ENCODE measurements at places on chromosomes 13 and 19.

DNA sequence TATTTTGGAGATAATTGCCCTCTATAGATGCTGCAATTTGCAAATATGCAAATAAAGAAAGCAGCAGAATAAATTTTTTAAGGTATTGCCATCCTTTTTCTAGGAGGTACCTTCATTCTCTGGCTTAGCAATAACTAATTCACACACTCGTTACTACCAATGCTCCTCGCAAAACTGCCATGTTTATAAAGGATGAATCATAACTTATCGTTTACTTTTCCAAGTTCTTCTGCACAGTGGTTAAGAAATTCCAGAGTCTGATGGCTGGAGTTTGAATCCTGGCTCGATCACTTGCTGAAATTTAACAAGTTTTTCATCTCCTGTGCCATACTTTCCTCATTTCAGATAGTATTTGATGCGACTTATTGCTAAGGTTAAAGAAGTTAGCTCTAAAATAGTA, 708.6 kb upstream of the KLHL1 start:
- no peaks in the 10 kb centered on the region for H3K4me1 ChIP-seq
- DNase-seq, result no peak
- H3K27me3 ChIP-seq, result no peaks in the 10 kb centered on the region
- no peak overlapping the region for H3K27ac ChIP-seq
- no peaks in the 10 kb centered on the region for H3K36me3 ChIP-seq
- no peak overlapping the region for H3K4me3 ChIP-seq

GRCh38 chr19:18000915-18001776, 6.8 kb upstream of the ARRDC2 start:
- H3K4me1 ChIP-seq, result peaks cover 10% of the 10 kb centered on the region
- no peaks in the 10 kb centered on the region for H3K27me3 ChIP-seq
- H3K36me3 ChIP-seq, result no peaks in the 10 kb centered on the region
- peak overlapping the region; percentile 80 for H3K4me3 ChIP-seq

DNA sequence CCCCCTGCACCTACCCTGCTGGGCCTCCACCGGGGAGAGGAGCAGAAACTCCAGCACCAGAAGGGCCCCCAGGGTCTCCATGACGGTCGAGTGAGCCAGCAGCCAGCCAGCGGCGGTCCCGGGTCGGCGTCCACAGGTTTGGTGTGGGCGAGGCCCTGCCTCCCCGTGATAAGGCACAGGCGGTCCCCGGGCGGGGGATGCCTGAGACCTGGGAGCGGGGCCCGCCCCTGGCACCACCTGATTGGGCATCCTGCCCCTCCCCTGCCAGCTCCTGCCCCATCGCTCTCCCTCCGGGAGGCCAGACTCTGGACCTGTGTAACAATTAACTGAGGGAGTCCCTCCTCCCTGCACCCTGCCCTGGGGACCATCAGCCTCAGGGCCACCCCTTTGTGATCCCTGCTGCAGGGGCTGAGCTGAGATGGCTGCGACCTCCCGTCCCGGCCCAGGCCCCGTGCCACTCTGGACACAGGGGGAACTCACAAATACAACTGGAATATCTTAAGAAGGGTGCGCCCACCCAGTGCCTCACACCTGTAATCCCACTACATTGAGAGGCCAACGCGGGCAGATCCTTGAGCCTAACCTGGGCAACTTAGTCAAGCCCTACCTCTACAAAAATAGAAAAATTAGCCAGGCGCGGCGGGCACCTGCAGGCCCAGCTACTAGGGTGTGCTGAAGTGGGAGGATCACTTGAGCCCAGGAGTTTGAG, at the start of gene SMIM24:
Gene SMIM24, minus strand, starts transcription at position 143 of the 709 bp plus-strand sequence. Its CDS starts 62 bp downstream, at position 81.
- H3K27me3 ChIP-seq, result peaks cover 2% of the 10 kb centered on the region
- DNase-seq, result no peak
- no peak within 1 kb of the TSS for H3K27ac ChIP-seq
- no peak within 1 kb of the TSS for H3K4me3 ChIP-seq

DNA sequence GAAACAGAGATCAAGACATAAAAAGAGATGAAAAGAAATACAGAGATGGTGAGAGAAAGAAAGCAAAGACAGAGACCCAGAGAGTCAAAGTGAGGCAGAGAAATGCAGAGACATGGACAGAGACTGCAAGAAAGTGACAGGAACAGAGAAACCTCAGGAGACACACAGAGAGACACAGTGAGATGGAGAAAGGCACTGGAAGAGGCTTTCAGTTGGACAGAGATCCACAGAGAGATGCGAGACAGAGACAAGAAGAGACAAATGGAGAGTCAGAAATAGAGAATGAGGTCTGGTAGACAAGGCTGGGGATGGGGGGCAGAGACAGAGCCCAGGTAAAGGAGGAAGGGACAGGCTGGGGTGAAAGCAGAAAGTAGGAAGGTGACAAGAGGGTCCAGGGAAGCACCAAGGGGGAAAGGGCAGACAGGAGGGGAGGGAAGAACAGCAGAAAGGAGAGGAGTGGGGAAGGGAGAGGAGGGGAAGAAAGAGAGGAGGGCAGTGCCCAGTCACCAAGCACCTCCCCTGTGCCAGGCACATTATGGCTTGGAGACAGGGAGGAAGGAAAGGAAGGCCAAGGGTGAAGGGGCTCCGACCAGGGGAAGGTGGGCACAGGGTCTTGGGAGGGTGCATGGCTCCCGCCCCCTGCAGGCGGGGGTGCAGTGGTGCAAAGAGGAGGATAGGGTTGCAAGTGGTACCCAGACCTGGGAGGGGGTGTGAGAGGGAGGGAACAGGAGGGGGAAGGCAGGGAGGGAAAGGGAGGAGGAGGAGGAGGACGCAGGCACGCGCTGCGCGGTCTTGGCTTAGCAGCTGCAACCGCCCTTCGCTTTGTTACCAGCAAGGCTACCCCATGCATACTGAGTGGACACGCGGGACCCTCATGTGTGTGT, 38.4 kb downstream of the DEDD2 start:
- no peaks in the 10 kb centered on the region for H3K36me3 ChIP-seq
- H3K27me3 ChIP-seq, result peaks cover 10% of the 10 kb centered on the region
- H3K4me3 ChIP-seq, result no peak overlapping the region
- H3K4me1 ChIP-seq, result peaks cover 14% of the 10 kb centered on the region
- no peak for DNase-seq
- no peak overlapping the region for H3K27ac ChIP-seq

Data from ascending aorta (tissue), 2 donors.